ENCODE measurements at places on chromosomes 6 and 20.

GRCh38 chr20:11248687-11249638 is 575.2 kb upstream of the JAG1 start:
- no peak for DNase-seq

- DNase-seq = peak; percentile 60
These were observed 662 bp downstream of the ENTPD6 start for GRCh38 chr20:25195962-25196785.

DNA sequence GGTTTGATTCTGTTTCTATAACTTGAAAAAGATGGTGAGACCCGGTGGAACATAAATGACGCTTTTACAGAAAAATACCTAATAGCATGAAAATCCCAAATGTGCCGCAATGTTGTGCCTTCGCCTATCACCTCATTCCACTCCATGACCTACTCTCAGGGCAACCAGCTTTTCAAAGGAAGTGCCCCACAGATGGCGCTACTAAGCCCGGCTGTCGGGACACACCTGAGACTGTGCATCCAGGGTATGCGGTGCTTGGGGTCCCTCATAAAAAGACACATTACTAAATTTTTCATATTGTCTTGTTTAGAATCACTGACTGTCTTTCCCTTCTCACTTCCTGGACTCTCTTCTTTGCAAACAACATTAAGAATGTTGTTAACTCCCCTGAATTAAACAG is 145.5 kb upstream of the RPS6KA2 start:
- peak; percentile 56 for DNase-seq

GRCh38 chr20:62736407-62737071 is 27.9 kb downstream of the NTSR1 start:
- DNase-seq = no peak

DNA sequence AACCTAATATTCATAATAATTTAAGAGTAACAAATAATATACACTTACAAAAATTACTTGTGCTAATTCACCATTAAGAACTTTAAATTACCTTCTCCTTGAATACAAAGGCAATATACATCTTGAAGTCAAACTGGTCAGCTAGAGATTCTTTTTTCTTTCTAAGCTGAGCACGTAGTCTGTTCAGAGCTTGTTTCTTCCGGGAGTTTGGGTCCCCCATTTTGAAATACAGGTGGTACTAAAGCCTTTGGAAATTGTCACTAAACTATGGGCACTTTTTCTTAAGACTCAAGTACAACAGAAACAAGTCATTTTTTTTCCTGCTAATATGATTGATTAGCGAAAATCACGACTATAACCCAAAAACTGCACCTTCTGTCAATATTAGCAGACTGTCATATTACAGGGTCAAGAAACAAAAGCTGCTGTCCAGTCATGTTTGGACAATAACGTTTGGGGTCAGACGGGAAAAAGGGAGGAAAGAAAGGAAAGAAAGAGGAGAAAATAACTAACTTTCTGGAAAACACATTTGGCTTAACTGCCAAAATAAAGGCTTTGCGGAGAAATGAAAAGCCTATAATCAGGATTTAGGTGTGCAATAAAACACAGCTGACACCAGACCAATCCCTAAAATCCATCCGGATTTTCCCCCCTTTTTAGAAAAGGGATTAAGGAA is 367 bp downstream of the C6orf62 start:
- no peak for DNase-seq

DNA sequence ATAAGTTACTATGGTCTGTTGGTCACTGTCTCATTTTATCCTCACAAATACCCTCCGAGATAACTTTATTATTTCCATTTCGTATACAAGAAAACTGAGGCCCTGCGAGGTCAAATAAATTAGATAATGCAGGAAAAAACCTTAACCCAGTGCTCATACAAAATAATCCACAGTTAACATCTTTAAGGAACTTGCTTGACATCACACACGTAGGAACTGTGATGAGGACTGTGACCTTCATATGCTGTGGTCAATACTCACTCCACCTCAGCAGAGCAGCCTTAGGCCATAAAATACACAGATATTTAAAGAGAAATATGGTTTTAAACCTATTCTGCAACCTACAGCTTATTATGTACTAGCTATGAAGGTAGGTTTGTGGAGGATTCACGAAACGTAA is 34.3 kb downstream of the PRDM1 start:
- no peak for DNase-seq

- DNase-seq = no peak
These were observed 44.2 kb upstream of the CCR6 start for GRCh38 chr6:167078745-167079144.

DNA sequence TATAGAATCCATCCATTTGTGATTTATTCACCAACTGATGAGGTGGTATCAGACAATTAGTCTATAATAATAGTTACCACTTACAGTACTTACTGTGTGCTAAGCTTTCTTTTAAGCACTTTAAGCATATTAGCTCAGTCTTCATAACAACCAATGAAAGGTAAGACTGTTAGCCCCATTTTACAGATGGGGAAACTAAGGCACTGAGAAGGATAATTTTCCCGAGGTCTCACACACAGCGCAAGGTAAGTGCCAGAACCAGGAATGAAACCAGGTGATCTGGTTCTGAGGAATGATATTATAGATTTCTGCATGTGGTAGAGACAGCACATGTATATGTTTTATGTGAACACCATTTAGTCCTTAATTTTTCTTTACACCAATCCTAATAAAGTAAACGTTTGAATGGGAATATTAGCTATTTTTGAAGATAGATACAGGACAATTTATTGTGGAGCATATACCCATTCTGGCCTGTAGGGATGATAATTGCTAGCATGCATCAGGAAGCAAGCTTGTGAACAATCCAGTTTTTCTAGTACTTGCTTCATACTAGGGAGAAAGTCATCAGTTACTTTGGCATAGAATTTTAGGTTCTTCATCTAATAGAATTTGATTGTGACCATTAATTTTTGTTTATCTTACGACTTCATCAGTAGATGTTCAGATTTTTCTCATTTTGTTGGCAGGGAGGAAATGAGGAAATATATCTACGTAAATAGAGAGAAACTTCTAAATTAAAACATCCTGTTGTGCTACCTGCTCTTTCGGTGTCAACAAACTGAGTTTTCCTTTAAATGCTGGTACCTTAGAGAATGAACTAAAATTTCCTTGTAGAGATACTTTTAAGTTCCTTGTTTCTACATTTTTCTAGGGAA is 3.0 kb downstream of the YWHAB start:
- DNase-seq = no peak

DNA sequence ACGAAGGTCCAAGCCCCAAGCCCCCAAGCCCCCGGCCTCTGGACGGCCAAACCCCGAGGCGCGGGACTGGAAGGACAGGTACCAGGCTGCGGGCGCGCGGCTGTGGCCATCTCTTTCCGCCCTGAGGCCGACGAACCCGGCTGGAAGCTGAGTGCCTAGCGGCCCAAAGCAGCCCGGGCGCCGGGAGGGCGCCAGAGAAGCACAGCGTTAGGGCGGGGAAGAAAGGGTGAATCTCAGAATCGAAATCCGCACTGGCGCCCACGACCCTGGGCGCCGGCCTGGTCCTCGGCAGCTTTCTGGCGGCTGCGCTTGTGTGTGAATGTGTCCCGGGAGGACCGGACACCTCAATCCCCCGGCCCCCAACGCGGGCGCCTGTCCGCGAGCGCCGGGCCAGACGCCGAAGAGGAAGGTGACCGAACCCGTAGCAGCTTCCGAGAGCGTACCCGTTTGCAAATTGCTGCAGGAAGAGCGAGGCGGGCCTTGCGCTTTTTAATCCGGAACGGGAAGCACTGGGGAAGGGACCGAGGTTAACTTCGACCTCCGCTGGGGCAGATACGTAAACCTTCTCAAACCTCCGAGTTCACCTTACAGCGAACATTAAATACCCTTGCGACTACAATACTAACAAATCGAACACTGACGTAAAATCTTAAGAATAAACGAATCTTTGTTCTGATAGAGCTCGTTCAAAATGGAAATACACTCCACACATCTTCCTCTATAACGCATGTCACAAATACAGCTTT is 2.9 kb downstream of the NRN1 start:
- DNase-seq = peak; percentile 43

GRCh38 chr6:3504938-3505805 is 48.3 kb upstream of the SLC22A23 start:
- no peak for DNase-seq

DNA sequence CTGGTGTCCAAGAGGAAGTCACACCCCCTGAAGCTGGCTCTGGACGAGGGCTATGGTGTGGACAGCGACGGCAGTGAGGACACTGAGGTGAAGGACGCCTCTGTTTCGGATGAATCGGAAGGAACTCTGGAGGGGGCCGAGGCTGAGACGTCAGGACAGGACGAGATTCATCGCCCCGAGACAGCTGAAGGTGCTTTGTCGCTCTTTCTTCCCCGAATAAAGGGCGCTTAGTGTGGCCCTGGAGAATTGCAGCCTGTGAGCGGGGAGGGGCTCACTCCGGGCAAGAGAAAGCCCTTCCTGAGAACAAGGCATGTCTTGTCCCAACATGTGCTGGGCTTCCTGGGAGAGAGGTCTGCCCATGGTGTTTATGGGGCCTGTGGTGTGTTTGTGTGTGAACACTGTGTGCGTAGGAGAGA is 41.4 kb downstream of the MYT1 start:
- no peak for DNase-seq

DNA sequence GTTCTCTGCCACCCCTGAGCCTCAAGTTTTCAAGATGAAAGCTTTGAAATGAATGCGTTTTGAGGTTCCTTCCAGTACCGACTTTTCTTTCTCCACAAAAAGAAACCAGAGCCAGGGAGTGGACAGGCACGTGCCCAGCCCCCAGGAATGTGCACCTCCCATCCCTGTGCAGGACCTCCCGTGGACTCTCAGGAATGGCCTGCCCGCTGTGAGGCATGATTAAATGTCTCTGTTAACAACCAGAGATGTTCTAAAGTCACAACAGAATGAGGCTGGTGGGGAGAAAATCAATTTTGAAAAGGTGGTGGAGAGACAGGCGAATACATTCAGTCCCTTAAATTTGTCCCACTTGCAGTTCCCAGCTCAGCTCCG is 1.5 kb downstream of the TGM3 start:
- peak; percentile 41 for DNase-seq

GRCh38 chr6:132412656-132413498 is 11.6 kb upstream of the MOXD1 start:
- DNase-seq = no peak

GRCh38 chr6:75219263-75219662 is 13.4 kb upstream of the COL12A1 start:
- no peak for DNase-seq

DNA sequence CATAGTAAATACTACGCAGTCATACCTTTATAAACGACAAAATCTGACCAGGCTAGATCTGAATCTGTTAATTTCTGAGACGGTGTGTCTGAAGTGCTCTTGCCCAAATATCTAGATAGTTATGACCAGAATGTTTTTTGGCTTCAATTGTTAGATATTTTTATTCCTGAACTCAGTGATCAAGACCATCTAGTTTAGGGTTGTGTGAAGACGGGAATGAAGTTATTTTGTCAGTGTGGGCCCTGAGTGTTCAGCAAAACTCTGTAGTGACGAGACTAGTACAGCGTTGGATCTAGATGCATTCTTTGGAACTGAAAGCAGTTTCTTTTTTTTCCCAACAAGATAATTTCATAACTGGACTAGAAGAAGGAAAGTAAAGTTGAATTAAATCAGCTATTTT is 3.1 kb downstream of the STXBP5 start:
- DNase-seq = no peak

DNA sequence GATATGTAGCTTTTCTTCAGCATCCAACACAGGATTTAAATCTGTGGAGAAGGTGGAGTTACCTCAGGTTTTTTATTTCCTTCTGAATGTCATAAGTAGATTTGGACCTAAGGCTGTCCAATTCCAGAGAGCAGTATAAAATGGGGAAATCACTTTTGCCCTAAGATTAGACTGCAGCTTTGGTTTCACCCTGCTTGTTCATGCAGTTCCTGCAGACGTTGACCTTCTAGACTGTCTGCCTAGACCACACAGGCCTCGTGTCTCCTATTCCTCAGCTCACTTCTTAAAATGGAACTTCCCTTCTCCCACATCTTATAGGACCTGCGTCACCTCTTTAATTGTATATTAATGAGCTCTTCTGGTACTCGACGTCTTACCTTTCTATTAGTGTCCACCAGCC is 26.0 kb upstream of the C6orf62 start:
- no peak for DNase-seq

GRCh38 chr6:33164176-33164575 is 28.1 kb downstream of the COL11A2 start:
- DNase-seq = no peak

DNA sequence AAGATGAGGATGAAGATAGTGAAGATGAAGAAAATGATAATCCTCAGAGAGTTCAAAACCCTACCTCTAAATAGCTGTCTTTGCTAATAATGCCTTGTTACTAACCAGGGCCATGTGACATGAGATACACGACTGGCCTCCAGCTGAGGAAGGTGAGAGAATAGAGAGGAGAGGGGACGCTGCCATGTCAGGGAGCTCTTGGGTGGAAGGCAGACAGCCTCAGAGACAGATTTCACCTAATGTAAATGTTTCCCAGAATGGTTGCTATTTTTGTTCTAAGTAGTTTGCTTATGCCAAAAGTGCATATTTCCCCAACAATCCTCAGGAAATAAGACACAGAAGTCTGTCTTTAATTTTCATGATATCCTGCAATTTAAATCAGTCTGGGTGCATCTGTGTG is 138.4 kb downstream of the ELOVL4 start:
- DNase-seq = no peak

- DNase-seq = no peak
These were observed 46.4 kb downstream of the LRFN2 start for GRCh38 chr6:40540790-40541189.

DNA sequence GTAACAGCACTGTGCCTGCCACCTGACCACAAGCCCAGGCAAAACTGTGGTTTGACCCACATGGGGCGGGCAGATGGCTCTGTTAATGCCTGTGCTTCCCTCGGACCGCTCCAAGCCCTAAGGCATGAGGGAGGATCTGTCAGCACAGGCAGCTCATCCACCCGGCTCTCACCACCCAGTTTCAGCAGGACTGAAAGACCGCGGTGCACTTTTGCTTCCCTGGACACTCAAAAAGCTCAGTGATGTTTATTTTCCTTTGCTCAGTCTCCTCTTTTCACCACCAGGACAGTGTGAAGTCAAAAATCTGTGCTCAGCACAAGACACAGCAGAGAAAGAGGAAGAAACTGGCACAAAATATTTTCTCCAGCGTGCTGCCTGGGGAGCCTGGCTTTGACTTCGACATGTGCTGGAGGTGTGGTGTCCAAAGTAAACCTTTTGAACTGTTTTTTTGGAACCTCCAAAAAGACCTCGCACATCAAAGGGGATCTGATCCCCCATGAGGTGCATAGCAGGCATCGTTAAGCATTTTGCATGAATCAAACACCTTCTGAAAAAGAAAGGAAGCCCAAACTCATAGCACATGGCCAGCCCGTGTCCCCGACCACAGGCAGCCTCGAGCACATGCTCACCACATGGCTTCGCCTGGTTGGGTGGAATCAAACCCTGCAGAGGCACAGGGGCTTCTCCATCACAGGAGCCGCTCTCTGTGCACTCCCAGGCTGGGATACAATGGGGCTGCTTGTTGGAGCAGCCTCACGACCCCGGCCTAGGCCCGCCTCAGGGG is 441.7 kb upstream of the JARID2 start:
- DNase-seq = no peak

DNA sequence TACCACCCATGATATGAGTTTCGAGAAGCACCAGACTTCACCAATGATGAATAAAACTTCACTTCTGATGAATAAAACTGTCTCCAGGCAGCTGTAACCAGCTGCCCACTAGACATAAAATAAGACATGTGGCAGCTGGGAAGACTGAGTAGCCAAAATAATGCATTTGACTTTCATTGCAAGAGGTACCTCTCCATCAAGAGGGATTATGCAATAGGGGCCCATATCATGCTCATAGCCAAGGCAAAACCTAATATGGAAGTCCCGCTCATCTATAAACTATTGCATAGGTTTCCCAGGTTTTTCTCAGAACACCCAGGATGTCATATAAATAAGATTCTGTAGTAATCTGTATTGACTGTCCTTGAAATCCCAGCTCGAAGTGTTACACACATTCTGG is 155.5 kb downstream of the SIM1 start:
- DNase-seq = no peak

Data from iPS-NIHi11 (cell line).